ENCODE measurements at places on chromosomes 1 and 21. TPM values are rescaled to one million over a fixed set of nuclear protein-coding genes. Genes with fewer than 3 reads are reported as not detected.
A peak's percentile ranks its signal among the peaks of the same experiment; 100 is the strongest.

PROX1 gene
- 5.3 TPM for total RNA-seq

FAAH gene
- total RNA-seq: 6.8 TPM

GRCh38 chr21:45963232-45963570, 18.4 kb upstream of the COL6A1 start:
- DNase-seq: no peak
- H3K4me3 ChIP-seq: no peak overlapping the region
- H3K27me3 ChIP-seq: no peaks in the 10 kb centered on the region
- no peaks in the 10 kb centered on the region for H3K36me3 ChIP-seq

- H3K27me3 ChIP-seq: no peaks in the 10 kb centered on the region
- peaks cover 18% of the 10 kb centered on the region for H3K4me1 ChIP-seq
- peak; percentile 31 for DNase-seq
- no peak overlapping the region for H3K27ac ChIP-seq
Measured at GRCh38 chr21:41428847-41429246, 2.8 kb downstream of the MX1 start.
